Activated naive CD4-positive, alpha-beta T cell treated with anti-CD3 and anti-CD28 coated beads, Interleukin-2, amount 10 ng/mL, durations not matched to agents 7 days and 5 days (primary cell): ENCODE measurements at places on chromosomes 3 and 15.

GRCh38 chr3:193134856-193135255, 106.2 kb upstream of the PLAAT1 start:
- H3K27me3 ChIP-seq = no peaks in the 10 kb centered on the region
- no peaks in the 10 kb centered on the region for H3K4me1 ChIP-seq
- no peak overlapping the region for H3K27ac ChIP-seq
- no peaks in the 10 kb centered on the region for H3K36me3 ChIP-seq

GRCh38 chr3:156608601-156609514, 53.9 kb upstream of the SSR3 start:
- H3K4me3 ChIP-seq = no peak overlapping the region
- H3K27me3 ChIP-seq = peaks cover 50% of the 10 kb centered on the region
- no peaks in the 10 kb centered on the region for H3K36me3 ChIP-seq
- H3K27ac ChIP-seq = no peak overlapping the region

- H3K4me3 ChIP-seq = no peak overlapping the region
- no peak for DNase-seq
- no peaks in the 10 kb centered on the region for H3K36me3 ChIP-seq
- H3K27ac ChIP-seq = no peak overlapping the region
Measured at GRCh38 chr15:92393980-92394308, 263 bp downstream of the ST8SIA2 start.

DNA sequence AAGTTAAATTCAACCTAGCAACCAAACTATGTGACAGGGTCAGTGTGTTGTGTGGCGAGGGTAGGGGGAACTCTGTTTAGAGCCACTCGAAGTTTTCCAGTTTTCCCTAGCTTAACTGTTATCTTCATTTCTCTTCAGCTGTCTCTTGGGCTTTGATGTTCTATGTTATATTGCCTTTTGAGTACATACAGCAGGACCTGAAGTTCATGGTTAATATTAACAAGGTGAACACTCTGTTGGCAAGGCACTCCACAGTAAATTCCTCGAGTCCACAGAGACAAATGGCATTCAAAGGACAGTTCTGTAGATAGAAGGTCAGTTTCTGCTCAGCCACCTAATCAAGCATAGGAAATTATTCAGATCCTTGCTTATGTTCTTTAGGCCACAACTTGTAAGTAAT, 147.9 kb upstream of the DPH6 start:
- H3K4me3 ChIP-seq = no peak overlapping the region
- no peak for DNase-seq
- H3K36me3 ChIP-seq = no peaks in the 10 kb centered on the region
- no peak overlapping the region for H3K27ac ChIP-seq
- H3K27me3 ChIP-seq = peaks cover 5% of the 10 kb centered on the region
- H3K4me1 ChIP-seq = no peaks in the 10 kb centered on the region

- no peaks in the 10 kb centered on the region for H3K36me3 ChIP-seq
- DNase-seq = no peak
- peaks cover 18% of the 10 kb centered on the region for H3K4me1 ChIP-seq
- H3K4me3 ChIP-seq = no peak overlapping the region
- peaks cover 31% of the 10 kb centered on the region for H3K27me3 ChIP-seq
Measured at GRCh38 chr3:129032716-129033115, 27.9 kb upstream of the GP9 start.

GRCh38 chr3:156290924-156291271, 170.5 kb downstream of the KCNAB1 start:
- H3K4me1 ChIP-seq = no peaks in the 10 kb centered on the region
- H3K27ac ChIP-seq = no peak overlapping the region
- no peaks in the 10 kb centered on the region for H3K36me3 ChIP-seq

DNA sequence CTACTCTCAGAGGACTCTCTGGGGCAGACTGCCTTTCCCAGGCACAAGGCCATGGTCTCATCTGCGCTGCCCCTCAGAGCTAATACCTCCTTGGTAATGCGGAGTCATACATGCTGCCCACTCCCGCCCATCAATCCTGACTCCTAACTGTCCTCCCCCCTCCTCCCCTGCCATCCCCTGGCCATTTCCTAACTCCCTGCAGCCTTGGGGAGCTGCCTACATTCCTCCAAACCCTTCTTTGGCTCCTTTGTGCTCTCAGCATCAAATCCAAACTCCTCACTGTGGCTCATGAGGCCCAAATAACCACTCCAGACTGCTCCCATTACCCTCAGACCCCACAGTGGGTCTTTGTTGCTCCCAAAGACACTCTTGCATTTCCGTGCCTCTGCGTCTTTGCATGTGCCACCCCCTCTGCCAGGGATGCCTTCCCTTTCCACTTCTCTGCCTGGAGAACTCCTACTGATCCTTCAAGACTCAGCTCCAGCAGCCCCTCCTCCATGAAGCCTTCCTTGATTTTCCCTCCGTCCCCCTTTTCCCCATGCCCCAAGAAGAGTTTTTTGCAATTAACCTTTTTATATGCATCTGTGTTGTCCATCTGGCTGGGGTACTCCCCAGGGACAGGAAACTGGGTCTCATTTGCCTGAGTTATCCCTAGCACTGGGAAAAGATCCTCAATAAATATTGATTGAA, 5.5 kb upstream of the ATP2B2 start:
- no peaks in the 10 kb centered on the region for H3K36me3 ChIP-seq
- H3K4me3 ChIP-seq = no peak overlapping the region
- H3K4me1 ChIP-seq = no peaks in the 10 kb centered on the region
- no peak for DNase-seq
